Hepatocyte (in vitro differentiated cells): ENCODE measurements at places on chromosomes 7 and 10. TPM values are rescaled to one million over a fixed set of nuclear protein-coding genes. Genes with fewer than 3 reads are reported as not detected.

- peak; percentile 98 for DNase-seq
Observed at GRCh38 chr10:102461187-102462054, 10.1 kb upstream of the C10orf95 start.

GRCh38 chr10:31745612-31746376 lies 182.8 kb downstream of the ARHGAP12 start:
- DNase-seq, result no peak

Gene TMEM196
- polyA plus RNA-seq, result not detected in 2 replicates

Gene CHAT
- polyA plus RNA-seq, result 0.88 TPM in 1 of 2 replicates, not detected in the other

Gene OR2A42
- 0.46 TPM in 1 of 2 replicates, not detected in the other for polyA plus RNA-seq

Gene MEIG1
- 0.27 and 2.1 TPM in 2 replicates for polyA plus RNA-seq

Gene GIMAP7
- polyA plus RNA-seq, result 0.19 and 0.28 TPM in 2 replicates

GRCh38 chr10:78876449-78876848 lies 192.3 kb upstream of the ZMIZ1 start:
- no peak for DNase-seq

GRCh38 chr7:39602351-39602750 lies 21.0 kb upstream of the RALA start:
- no peak for DNase-seq

DNA sequence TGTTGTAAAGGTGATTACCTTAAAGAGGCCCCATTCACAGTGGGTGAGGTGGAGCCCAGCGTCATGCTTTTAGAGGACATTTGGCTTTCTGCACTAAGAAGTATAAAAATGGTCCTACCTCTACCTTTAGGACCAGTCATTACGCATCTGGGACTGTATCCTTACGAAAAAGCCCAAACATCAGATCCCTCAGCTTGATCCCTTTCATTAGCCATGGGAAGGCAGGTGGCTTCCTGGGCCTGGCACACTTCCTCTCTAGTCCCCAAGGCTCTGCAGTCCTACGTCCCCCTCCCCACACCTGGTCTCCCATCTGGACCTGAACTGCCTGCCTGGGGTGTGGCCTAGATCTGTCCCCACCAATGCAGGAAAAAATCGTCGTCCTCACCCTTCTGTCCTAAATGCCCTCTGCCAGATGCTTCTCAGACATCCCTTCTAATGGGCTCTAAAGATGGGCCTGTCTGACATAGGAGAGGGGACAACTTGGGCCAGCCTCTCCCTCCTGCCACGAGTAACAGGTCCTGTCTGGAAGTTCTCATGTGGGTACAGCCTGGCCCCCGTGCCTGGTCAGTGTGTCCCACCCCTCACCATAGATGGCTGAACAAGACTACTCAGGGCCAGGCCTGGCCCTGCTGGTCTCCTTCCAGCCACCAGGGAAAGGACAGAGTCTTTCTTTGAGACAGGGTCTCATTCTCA lies 11.8 kb upstream of the SLC18A3 start:
- no peak for DNase-seq
